ENCODE measurements at places on chromosomes 11 and 22. TPM values are rescaled to one million over a fixed set of nuclear protein-coding genes. Genes with fewer than 3 reads are reported as not detected.

DNA sequence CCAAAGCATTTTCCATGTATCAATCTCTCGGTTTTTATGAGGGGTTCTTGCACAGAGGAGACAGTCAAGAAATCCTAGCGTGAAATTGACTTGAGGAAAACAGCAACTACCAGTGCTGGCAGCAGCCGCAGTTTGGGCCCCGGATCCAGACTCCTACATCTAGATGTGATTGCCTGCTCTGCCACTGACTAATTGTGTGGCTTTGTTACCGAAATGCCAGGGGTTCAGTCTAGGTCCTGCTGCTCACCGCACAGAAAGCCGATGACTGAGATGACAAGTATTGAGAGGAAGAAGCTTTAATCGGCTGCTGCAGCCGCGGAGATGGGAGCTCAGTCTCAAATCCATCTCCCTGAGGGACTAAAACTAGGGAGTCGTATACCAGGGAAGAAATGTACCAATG lies 8.2 kb upstream of the GLB1L3 start:
- DNase-seq: no peak

- no peak for DNase-seq
Observed at GRCh38 chr22:42967933-42968332, 47.0 kb downstream of the PACSIN2 start.

- no peak for DNase-seq
Observed at GRCh38 chr11:10934293-10934860, 76.5 kb upstream of the ZBED5 start.

- no peak for DNase-seq
Observed at GRCh38 chr11:110379261-110379660, 50.5 kb upstream of the FDX1 start.

- DNase-seq: no peak
Observed at GRCh38 chr11:94799726-94800125, 31.6 kb downstream of the AMOTL1 start.

DNA sequence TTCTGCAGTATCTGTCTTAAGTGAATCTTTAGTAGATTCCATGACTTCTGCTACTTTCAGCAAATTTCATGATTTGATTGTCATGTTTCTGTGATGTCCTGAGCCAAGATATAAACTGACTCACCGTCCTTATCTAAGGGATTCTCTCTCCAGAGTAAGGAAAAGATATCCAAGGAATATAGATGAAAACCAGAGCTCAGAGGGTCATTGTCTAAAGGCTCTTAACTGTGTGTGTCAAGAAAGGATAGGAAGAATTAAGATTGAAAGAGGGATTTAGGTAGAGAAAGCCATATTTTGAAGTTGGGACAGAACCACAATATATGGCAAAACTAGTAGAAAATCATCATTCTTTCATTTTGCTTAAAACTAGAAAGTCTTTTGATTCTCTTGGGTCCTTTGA lies 50.7 kb downstream of the PPME1 start:
- no peak for DNase-seq

DNA sequence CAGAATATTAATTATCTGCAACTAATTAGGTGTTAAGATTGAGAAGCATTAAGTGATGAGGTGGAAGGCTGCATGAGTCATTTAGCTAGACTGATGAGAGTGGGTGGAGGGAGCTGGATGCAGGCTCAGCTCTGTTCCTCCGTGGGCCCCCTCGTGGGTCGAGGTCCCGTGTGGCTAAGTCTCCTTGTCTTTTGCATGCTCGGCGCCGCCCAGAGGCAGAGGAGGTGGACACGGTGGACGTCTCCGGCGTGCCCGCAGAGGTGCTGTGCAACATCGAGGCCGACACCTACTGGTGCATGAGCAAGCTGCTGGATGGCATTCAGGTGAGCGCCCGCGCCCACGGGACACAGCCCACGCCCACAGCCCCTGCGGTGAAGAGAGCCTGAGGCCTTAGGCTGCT lies 211.6 kb downstream of the TBC1D22A start:
- DNase-seq: no peak

DNA sequence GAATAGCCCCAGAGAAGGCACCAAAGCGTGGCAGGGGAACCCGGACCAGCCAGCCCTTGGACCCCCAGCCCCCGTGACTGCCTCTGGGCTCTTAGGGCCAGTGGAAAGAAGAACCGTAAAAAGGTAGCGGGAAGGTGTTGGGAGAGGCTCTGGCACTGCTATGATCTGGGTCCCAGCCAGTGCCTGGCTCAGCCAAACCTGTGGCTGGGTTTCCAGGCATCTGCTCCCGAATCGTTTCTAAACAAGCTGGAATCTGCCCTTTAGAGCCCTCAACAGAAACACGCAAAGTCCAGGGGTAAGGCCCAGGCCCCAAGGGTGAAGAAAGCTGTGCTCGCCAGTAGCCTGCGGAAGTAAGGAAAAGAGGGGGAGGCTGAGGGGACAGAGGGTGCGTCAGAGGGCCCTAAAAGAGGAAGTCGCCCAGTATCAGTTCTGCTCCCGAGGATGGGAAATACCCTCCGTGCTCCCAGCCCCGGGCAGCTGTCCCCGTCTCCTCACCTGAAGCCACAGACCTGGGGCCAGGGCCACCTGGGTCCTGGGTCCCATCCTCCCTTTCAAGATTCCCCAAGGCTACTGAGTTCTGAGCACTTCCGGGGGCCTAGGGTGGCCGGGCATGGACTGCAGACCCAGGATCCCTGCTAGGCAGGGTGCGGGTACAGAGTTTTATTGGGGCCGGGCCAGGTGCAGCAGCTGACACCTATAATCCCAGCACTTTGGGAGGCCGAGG lies 24.7 kb downstream of the IL10RA start:
- peak; percentile 84 for DNase-seq

DNA sequence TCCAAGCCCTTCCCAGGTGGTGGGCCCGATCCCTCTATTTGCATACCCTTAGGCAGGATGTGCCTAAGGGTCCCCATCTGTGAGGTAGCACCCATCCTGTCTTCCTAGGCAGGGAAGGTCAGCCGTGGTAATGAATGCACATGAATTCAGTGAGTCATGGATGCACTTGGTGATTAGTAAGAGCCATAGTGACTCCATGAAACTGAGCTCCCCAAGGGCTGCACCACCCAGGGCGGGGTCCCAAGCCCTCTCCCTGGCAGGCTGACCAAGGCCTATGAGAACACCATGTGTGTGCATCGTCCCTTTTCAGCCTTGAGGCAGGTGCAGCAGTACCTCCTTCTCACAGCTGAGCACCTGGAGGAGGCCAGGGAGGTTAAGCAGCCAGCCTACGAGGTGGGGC lies 15.6 kb upstream of the SUSD2 start:
- no peak for DNase-seq

The PITPNB gene
- 51.3 TPM for total RNA-seq

The PNPLA3 gene
- total RNA-seq: not detected

The DNAJB7 gene
- total RNA-seq: not detected

The HBE1 gene
- total RNA-seq: not detected

The MS4A12 gene
- total RNA-seq: not detected

The MRPL17 gene
- total RNA-seq: 55.2 TPM
